ENCODE measurements at places on chromosomes 5 and 9.

DNA sequence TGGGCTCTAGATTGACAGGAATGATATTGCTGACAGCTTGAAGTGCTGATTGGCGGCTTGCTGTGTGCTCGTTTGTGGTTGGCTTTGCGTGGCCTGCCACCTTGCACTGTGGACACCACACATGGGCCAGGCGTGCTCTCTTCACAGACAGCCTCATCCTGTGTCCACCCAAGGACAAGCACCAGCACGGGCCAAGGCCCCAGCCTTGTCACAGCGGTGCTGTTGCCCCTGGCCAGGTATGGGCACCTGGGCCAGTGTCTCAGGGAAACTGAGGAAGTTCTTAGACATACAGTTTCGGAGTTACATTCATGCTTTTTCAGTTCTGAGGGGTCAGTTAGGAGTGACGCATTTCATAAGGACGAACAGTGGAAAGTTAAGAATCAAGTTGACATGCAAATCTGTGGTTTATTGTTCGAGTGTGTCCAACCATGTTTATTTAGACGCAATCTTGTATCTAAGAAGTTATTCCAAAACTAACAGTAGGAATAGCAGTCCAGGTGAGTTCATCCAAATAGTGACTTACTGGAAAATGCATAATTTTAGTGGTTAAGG, 125.9 kb downstream of the EHMT1 start:
- DNase-seq = no peak

- DNase-seq = no peak
Observed at GRCh38 chr5:11153670-11154382, 392.8 kb upstream of the DAP start.

- peak; percentile 11 for DNase-seq
Observed at GRCh38 chr9:136339173-136339957, 12.0 kb downstream of the GPSM1 start.

- no peak for DNase-seq
Observed at GRCh38 chr5:19498852-19499251, 489.1 kb downstream of the CDH18 start.

DNA sequence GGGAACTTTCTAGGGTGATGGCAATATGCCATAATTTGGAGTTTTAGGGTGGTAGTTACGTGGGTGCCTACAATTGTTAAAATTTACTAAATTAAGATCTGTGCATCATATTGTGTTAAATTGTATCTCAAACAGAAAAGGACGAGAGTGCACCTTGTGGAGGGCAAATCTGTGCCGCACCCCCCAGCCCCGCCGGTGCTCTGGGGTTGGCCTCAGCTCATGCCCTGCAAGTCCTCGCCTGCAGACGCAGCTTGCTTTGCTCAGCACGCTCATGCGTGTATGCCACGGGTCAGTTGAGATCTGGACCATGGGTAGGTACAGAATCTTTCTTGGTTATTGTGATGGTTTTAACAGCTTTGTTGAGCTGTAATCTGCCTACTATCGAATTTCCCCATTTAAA, 33.7 kb upstream of the FCN1 start:
- no peak for DNase-seq

DNA sequence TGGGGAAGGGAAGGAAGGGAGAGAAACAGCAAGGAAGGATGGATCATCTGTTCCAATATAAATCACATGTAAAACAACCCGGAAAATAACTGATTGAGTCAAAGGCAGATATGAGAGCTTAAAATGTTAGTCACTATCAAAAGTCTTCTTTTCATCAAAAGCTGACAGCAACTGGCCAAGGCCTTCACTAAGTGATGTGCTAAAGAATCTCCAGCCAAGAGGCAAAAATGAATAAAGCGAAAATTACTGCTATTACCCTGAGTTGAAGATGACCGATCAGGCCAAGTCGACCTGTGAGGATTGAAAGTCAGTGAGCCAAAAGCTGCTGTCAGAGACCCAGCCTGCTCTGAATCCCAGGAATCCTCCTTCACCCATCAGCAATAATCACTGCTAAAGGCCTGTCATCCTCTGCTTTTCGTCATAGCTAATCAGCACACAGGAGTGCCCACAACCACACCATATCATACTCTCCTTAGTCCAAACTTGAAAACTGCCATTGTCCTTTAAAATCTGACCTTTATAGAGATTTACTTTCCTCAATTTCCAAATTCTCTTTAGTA, 736.9 kb downstream of the TLE1 start:
- DNase-seq = no peak
